ENCODE measurements at places on chromosomes 12 and 14. TPM values are rescaled to one million over a fixed set of nuclear protein-coding genes. Genes with fewer than 3 reads are reported as not detected.

DNA sequence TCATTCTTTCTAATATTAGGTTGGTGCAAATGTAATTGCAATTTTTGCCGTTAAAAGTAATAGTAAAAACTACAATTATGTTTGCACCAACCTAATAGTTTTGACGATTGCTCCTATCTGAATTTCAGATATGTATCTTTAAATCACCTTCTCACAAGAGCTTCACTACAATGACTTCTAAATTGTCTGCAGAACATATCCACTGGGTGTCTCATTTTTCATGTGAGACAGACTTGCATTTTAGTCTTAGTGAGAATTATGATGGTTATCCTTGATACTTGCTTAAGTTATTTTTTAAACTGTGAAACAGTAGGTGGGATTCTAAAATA is 84.6 kb downstream of the ITPR2 start:
- DNase-seq = no peak

DNA sequence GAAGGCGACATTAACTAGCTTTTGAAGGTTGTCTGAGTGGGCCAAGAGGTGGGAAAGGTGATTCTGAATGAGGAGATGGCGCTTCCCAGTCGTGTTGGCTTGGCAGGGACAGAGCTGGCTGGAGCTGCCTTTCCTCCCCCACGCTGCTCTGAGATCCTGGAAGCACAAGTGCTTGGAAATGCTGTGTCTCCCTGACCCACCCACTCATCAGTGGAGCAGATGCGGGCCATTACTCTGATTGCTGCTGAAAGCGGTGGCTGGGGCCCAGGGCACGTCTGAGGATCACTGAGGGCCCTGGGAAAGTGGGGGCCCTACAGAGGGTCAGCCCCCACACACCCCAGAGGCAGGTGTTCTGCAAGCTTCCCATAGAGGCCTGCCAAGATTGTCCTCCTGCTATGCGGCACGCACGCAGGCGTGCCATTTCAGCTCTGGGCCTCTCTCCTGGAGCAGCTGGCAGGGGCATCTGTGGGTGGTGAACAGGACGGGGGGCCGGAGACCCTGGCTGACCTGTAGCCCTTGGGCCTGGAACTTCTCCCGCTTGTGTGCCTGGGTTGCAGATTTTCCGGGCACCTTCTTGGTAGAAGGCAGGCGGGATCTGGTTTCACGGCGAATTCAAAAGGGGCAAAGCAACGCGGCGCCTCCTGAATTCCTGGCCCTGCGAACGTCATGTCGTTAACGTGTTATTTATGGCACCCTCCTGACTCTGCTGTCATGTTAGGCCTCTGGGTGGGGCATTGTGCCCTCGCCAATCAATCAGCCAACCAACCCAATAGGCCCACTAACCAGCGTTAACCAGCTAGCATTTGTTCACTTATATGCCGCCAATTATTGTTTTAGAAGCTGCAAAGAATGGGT is 133.8 kb upstream of the TBX3 start:
- no peak for DNase-seq

Gene CYP27B1
- 2.3 TPM for polyA plus RNA-seq

Gene TCL1B
- polyA plus RNA-seq = not detected

Data from SK-N-SH (cell line).